ENCODE measurements at places on chromosomes 16 and 17. TPM values are rescaled to one million over a fixed set of nuclear protein-coding genes. Genes with fewer than 3 reads are reported as not detected.
A peak's percentile ranks its signal among the peaks of the same experiment; 100 is the strongest.

Gene GSG1L
- not detected for total RNA-seq

Gene RND2
- 3.1 TPM for total RNA-seq

Gene NPIPA5
- total RNA-seq, result 20.6 TPM

Gene MYH3
- total RNA-seq, result 4.1 TPM

Gene KRT25
- not detected for total RNA-seq

Gene KRT33A
- not detected for total RNA-seq

Gene NHLRC4
- not detected for total RNA-seq

Gene CCL3
- total RNA-seq, result 7.2 TPM

- H3K27ac ChIP-seq, result no peak overlapping the region
- peaks cover 9% of the 10 kb centered on the region for H3K4me1 ChIP-seq
- no peak for DNase-seq
- H3K27me3 ChIP-seq, result peaks cover 19% of the 10 kb centered on the region
These were observed 16.8 kb upstream of the SUZ12 start for GRCh38 chr17:31919802-31920525.

DNA sequence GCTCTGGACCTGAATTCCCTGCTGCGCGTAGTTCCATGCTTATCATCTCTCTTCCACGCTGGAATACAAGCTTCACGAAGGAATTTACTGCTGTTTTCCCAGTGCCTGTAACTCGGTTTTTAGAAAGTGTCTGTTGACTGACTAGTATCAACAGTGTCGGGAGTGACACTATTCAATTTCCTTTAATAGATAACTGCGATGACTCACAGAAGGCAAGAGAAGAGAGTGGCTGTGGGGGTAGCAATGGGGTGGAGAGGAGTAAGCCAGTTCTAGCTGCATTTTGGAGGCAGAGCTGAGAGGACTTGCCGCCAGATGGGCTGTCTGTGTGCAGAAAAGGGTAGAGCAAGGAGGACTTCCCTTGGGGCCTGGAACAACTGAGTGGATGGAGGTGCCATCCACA lies 25.2 kb downstream of the B4GALNT2 start:
- H3K4me3 ChIP-seq, result no peak overlapping the region
- H3K4me1 ChIP-seq, result no peaks in the 10 kb centered on the region
- peaks cover 61% of the 10 kb centered on the region for H3K27me3 ChIP-seq
- DNase-seq, result no peak

DNA sequence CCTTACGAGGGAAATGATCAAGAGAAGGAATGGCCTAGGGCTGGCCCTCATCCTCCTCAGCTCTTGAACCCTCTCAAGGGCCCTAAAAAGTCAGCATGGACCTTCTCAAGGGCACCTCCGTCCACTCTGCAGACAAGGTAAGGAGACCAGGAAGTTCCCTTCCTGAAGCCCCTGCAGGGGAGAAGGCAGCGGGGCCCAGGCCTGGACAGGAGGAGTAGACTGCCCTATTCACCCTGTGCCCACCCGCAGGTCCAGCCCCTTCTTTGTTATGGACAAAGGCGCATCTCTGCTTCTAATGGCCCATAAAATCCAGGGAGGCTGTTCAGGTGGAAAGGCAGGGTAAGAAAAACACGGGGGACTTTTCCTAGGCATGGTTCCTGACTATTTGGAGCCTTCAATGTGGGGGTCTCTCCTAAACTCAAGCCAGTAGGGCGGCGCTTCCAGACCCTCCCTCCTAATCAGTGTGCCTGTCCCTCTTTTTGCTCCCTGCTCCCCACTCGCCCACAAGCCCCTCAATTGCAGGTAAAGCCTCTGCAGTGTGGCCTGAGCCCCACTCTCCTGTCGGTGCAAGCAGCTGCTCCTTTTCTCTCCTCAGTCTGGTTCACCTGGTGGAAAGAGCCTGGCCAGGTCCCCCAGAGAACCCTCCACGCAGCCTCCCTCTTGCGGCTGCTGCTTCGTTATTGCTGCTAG lies 28.2 kb downstream of the AXIN2 start:
- H3K27me3 ChIP-seq, result no peaks in the 10 kb centered on the region
- peaks cover 35% of the 10 kb centered on the region for H3K36me3 ChIP-seq
- H3K27ac ChIP-seq, result no peak overlapping the region
- H3K4me3 ChIP-seq, result no peak overlapping the region

- no peaks in the 10 kb centered on the region for H3K4me1 ChIP-seq
- no peaks in the 10 kb centered on the region for H3K36me3 ChIP-seq
- no peak overlapping the region for H3K27ac ChIP-seq
- H3K4me3 ChIP-seq, result no peak overlapping the region
These were observed 969.2 kb upstream of the RBFOX1 start for GRCh38 chr16:6363396-6363795.

DNA sequence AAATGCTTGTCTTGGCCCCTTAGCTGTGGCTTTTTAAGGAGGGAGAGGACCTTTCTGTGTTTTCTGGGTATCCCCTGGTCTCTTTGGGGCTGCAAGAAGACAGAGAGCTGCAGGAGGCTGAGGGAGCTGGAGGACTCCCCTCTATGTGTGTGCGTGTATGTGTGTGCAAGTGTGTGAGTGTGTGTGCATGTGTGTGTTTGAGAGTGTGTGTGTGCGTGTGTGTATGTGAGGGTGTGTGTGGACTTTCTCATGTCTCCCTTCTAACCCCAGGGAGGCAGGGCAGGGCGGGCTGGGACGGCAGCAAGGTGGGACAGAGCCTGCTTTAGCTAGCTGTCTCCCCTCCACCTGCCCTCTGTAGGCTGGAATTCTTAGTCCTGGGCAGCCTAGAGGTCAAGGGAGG lies 1.9 kb downstream of the PRSS54 start:
- no peak overlapping the region for H3K27ac ChIP-seq
- H3K36me3 ChIP-seq, result no peaks in the 10 kb centered on the region
- H3K27me3 ChIP-seq, result no peaks in the 10 kb centered on the region
- DNase-seq, result no peak
- no peak overlapping the region for H3K4me3 ChIP-seq

DNA sequence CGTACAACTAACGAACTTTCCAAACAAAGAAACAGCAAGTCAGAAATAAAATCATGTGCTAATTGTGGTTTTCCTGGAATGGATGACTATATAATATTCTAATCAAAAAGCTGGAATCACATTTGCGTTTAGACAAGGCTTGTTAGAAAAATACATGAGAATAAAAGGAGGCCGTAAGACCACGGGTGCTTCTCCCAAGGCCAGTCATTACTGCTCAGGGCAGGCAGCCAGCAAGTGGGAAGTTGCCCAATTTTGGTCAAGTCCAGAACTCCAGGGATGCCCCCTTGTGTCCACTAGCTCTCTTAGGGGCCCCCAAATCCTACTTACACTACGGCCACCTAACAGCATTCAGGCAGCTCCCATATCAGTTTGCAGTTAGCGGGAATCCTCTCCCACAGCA lies 25.9 kb upstream of the LYRM9 start:
- no peak overlapping the region for H3K27ac ChIP-seq
- no peak overlapping the region for H3K4me3 ChIP-seq

DNA sequence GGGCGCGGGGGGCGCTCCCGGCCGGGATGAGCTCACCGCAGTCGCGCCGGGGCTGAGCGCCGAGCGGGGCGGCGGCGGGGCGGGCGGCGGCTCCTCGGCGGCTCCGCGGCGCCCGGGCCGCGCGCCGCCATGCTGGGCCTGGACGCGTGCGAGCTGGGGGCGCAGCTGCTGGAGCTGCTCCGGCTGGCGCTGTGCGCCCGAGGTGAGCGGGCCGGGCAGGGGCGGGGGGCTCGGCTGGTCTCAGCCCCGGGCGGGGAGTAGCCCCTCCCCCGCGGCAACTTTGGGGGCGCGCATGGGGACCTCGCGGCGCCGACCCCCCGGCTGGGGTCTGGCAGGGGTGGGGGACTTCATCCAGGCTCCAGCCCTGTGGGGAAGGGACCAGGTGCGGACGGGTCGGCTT lies at the start of gene ARHGDIG:
ARHGDIG (plus strand) TSS at position 40 of the 400 bp plus-strand sequence; CDS start at position 130, 90 bp downstream.
- peak within 1 kb of the TSS; percentile 45 for H3K4me3 ChIP-seq
- no peaks in the 10 kb centered on the region for H3K36me3 ChIP-seq
- peaks cover 55% of the 10 kb centered on the region for H3K27me3 ChIP-seq
- H3K4me1 ChIP-seq, result peaks cover 8% of the 10 kb centered on the region

DNA sequence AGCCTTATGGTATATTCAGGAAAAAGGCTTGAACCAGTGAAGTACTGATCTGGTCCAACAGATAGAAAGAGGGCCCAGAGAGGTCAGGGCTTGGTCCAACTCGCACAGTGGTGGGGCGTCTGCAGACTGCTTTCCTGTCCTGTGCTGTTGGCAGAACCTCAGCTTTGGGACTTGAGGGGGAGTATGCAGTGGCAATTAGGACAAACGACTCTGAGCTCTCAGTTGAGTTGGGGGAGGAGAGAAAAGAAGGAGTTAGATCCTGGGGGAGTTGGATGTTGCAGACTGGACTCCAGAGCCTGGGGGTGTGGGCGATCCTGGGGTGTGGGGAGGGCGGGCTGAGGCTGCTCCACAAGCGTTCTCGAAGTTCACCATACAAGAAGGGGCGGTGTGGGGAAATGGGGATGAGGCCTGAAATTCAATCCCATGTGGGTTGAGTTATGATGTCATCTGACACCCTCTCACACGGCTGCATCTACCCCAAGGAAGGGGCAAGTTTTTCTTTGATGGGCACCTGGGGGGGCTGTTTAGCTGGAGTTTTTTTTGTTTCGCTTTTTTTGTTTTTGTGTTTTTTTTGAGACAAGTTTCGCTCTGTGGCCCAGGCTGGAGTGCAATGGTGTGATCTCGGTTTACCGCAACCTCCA lies 14.6 kb downstream of the GRB7 start:
- H3K4me3 ChIP-seq, result no peak overlapping the region
- peak; percentile 22 for DNase-seq
- no peak overlapping the region for H3K27ac ChIP-seq
- no peaks in the 10 kb centered on the region for H3K27me3 ChIP-seq
- peaks cover 36% of the 10 kb centered on the region for H3K4me1 ChIP-seq
- peaks cover 4% of the 10 kb centered on the region for H3K36me3 ChIP-seq

GRCh38 chr17:73696251-73696650 lies 52.0 kb upstream of the SDK2 start:
- H3K4me1 ChIP-seq, result no peaks in the 10 kb centered on the region
- H3K27ac ChIP-seq, result no peak overlapping the region
- H3K27me3 ChIP-seq, result peaks cover 6% of the 10 kb centered on the region
- H3K4me3 ChIP-seq, result no peak overlapping the region
- DNase-seq, result no peak
- H3K36me3 ChIP-seq, result no peaks in the 10 kb centered on the region

DNA sequence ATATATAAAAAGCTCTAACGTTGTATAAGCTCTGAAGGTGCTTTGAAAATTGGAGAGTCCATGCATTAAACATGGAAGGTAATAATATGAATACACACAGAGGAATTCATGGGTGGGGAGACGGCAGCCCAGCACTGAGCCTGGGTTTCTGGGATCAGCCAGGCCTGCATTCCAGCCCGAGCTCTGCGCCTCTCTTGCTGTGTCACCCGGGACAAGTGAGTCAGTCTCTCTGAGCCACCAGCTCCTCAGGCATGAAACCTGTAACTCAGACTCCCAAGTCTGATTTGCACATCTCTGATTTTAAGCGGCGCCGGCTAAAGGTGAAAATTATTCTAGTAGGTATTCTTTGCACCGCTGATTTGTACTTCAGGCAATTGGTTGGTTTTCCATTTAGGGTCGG lies 238.8 kb downstream of the MRTFB start:
- H3K36me3 ChIP-seq, result no peaks in the 10 kb centered on the region
- DNase-seq, result no peak
- no peaks in the 10 kb centered on the region for H3K27me3 ChIP-seq
- H3K4me1 ChIP-seq, result peaks cover 63% of the 10 kb centered on the region
- H3K27ac ChIP-seq, result peak overlapping the region; percentile 53
- no peak overlapping the region for H3K4me3 ChIP-seq

DNA sequence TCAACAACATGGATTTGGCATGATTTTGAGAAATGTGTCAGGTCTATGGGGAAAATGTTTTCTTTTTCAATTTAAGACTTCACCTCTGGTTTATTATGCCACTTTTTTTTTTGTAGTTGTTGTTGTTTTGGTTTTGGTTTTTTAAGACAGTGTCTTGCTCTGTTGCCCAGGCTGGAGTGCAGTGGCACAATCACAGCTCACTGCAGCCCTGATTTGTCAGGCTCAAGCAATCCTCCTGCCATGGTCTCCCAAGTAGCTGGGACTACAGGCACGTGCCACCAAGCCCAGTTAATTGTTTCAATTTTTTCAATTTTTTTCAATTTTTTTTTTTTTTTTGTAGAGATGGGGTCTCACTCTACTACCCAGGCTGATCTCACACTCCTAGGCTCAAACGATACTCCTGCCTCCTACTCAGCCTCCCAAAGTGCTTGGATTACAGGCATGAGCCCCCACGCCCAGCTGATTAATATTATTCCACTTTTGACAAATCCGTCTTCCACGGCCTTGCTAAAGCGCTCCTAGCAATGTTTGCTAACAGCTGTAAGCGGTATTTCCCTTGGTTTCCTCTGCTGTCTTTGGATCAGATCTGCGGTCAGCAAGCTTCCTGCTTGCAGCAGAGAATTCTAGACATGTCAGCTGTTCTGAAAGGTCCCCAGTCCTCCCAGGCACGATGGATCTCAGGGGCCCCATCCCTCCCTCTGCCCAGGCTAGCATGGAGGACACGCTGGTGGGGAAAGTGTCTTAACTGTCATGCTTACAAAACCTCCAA lies 7.0 kb upstream of the MILR1 start:
- H3K36me3 ChIP-seq, result no peaks in the 10 kb centered on the region
- no peaks in the 10 kb centered on the region for H3K27me3 ChIP-seq
- peak overlapping the region; percentile 24 for H3K27ac ChIP-seq
- H3K4me1 ChIP-seq, result no peaks in the 10 kb centered on the region

- no peaks in the 10 kb centered on the region for H3K36me3 ChIP-seq
- no peak overlapping the region for H3K4me3 ChIP-seq
- peak; percentile 79 for DNase-seq
- no peak overlapping the region for H3K27ac ChIP-seq
These were observed 2.9 kb downstream of the SMPD3 start for GRCh38 chr16:68445458-68445857.

GRCh38 chr16:28062847-28063521 lies 530 bp downstream of the GSG1L start:
- peaks cover 36% of the 10 kb centered on the region for H3K27me3 ChIP-seq
- DNase-seq, result peak; percentile 46
- peaks cover 8% of the 10 kb centered on the region for H3K4me1 ChIP-seq
- H3K4me3 ChIP-seq, result peak overlapping the region; percentile 32
- H3K36me3 ChIP-seq, result no peaks in the 10 kb centered on the region
- H3K27ac ChIP-seq, result no peak overlapping the region

DNA sequence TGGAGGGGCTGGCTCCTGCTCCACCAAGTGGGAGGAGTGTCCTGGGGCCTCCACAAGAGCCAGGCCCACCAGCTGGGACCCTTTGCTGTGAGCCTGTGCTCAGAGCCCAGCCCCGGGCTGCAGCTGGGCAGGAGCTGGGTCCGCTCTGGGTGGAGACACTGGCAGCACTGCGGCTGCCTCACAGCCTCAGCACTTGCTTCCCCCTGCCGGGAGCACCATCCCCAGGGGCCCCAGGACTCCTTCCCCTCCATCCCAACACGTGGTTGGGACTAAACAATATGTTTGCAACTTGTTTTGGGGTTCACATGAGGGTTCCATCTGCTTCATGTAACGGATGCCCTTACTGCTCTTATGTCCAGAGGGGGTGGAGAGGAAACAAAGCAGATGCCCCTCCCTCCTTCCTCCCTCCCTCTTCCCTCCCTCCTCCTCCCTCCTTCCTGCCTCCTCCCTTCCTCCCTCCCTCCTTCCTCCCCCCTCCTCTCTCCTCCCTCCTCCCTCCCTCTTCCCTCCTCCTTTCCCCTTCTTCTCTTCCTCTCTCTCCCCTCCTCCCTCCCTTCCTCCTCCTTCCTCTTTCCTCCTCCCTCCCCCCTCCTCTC lies 16.3 kb upstream of the CBFA2T3 start:
- DNase-seq, result no peak
- no peaks in the 10 kb centered on the region for H3K36me3 ChIP-seq
- H3K4me3 ChIP-seq, result no peak overlapping the region
- H3K27ac ChIP-seq, result no peak overlapping the region
- H3K27me3 ChIP-seq, result peaks cover 4% of the 10 kb centered on the region

Measured in stomach (tissue), 19 donors.